Placental epithelial cell (primary cell): ENCODE measurements at places on chromosomes 1 and 21. TPM values are rescaled to one million over a fixed set of nuclear protein-coding genes. Genes with fewer than 3 reads are reported as not detected.

TSPAN1 gene
- total RNA-seq = 2.0 and 8.6 TPM in 2 replicates

PLA2G4A gene
- total RNA-seq = 25.9 and 40.0 TPM in 2 replicates

HSPB7 gene
- 0.22 TPM in 1 of 2 replicates, not detected in the other for total RNA-seq

IVNS1ABP gene
- 57.6 and 86.0 TPM in 2 replicates for total RNA-seq

L1TD1 gene
- total RNA-seq = 72.0 and 72.6 TPM in 2 replicates

TMEM269 gene
- 0.22 TPM in 1 of 2 replicates, not detected in the other for total RNA-seq

PWP2 gene
- total RNA-seq = 5.9 and 27.0 TPM in 2 replicates

LENEP gene
- 3.9 TPM in 1 of 2 replicates, not detected in the other for total RNA-seq

LRRC71 gene
- total RNA-seq = under 0.01 TPM in 1 of 2 replicates, not detected in the other

TINAGL1 gene
- total RNA-seq = 13.3 and 119 TPM in 2 replicates

FGR gene
- total RNA-seq = under 0.01 TPM in 1 of 2 replicates, not detected in the other

CNIH4 gene
- total RNA-seq = 31.4 and 54.3 TPM in 2 replicates

NCDN gene
- total RNA-seq = 14.9 and 20.2 TPM in 2 replicates

ADGRB2 gene
- total RNA-seq = 1.8 and 4.3 TPM in 2 replicates

MATN1 gene
- total RNA-seq = 0.79 TPM in 1 of 2 replicates, not detected in the other

TMEM200B gene
- total RNA-seq = 10.6 and 20.8 TPM in 2 replicates

DDR2 gene
- 21.5 and 27.5 TPM in 2 replicates for total RNA-seq

LCE1E gene
- not detected in 2 replicates for total RNA-seq

SLC45A1 gene
- 0.43 and 0.79 TPM in 2 replicates for total RNA-seq

SIK1 gene
- 4.7 and 16.1 TPM in 2 replicates for total RNA-seq
